Smooth muscle cell of the coronary artery (primary cell): ENCODE measurements at places on chromosomes 11 and 22. TPM values are rescaled to one million over a fixed set of nuclear protein-coding genes. Genes with fewer than 3 reads are reported as not detected.

Gene TCP11L1
- total RNA-seq: 12.1 and 15.2 TPM in 2 replicates

Gene TRPC6
- under 0.01 and 9.8 TPM in 2 replicates for total RNA-seq

Gene OR8A1
- total RNA-seq: not detected in 2 replicates

Gene TBX1
- total RNA-seq: not detected in 2 replicates

Gene TEX12
- total RNA-seq: 0.15 TPM in 1 of 2 replicates, not detected in the other

Gene MEI1
- total RNA-seq: 0.12 and 1.1 TPM in 2 replicates

Gene C22orf31
- 0.35 TPM in 1 of 2 replicates, not detected in the other for total RNA-seq

Gene GPHA2
- not detected in 2 replicates for total RNA-seq

Gene PHLDB1
- total RNA-seq: 41.5 and 114 TPM in 2 replicates

Gene ADM2
- 1.2 and 1.6 TPM in 2 replicates for total RNA-seq

Gene DRICH1
- 2.2 TPM in 1 of 2 replicates, not detected in the other for total RNA-seq

Gene TIGD3
- total RNA-seq: 0.15 TPM in 1 of 2 replicates, not detected in the other

Gene BRSK2
- 0.23 and 0.47 TPM in 2 replicates for total RNA-seq

Gene KRTAP5-1
- total RNA-seq: not detected in 2 replicates

Gene WBP2NL
- total RNA-seq: 0.23 and 0.30 TPM in 2 replicates

Gene APOA4
- not detected in 2 replicates for total RNA-seq

Gene SMIM35
- not detected in 2 replicates for total RNA-seq

Gene NOL12
- 22.2 and 27.7 TPM in 2 replicates for total RNA-seq

Gene ARVCF
- total RNA-seq: 7.6 and 22.9 TPM in 2 replicates

Gene BATF2
- total RNA-seq: 0.15 TPM in 1 of 2 replicates, not detected in the other

Gene OR9G4
- total RNA-seq: not detected in 2 replicates

Gene OR8B3
- not detected in 2 replicates for total RNA-seq

Gene FGF3
- not detected in 2 replicates for total RNA-seq

Gene ST3GAL4
- total RNA-seq: 16.8 and 42.0 TPM in 2 replicates

Gene TIMP3
- total RNA-seq: 62.1 and 206 TPM in 2 replicates

Gene OTOG
- total RNA-seq: not detected in 2 replicates

Gene C1QTNF5
- total RNA-seq: 10.6 and 11.6 TPM in 2 replicates

Gene INS
- not detected in 2 replicates for total RNA-seq

Gene KCNJ11
- total RNA-seq: not detected in 2 replicates

Gene BLID
- 1.9 and 11.9 TPM in 2 replicates for total RNA-seq

Gene MAP6
- total RNA-seq: 1.2 and 1.5 TPM in 2 replicates

Gene SPON1
- total RNA-seq: 0.08 and 26.8 TPM in 2 replicates

Gene P2RY2
- 2.0 TPM in 1 of 2 replicates, not detected in the other for total RNA-seq

Gene ELMOD1
- 0.23 and 8.1 TPM in 2 replicates for total RNA-seq

Gene MUC2
- total RNA-seq: not detected in 2 replicates

Gene RHOD
- total RNA-seq: 11.8 and 19.6 TPM in 2 replicates

Gene NCR3LG1
- total RNA-seq: 0.94 and 2.7 TPM in 2 replicates

Gene NEFH
- total RNA-seq: 0.08 and 0.23 TPM in 2 replicates
